NCI-H1092 (cell line): ENCODE measurements at places on chromosomes 3 and 15.

DNA sequence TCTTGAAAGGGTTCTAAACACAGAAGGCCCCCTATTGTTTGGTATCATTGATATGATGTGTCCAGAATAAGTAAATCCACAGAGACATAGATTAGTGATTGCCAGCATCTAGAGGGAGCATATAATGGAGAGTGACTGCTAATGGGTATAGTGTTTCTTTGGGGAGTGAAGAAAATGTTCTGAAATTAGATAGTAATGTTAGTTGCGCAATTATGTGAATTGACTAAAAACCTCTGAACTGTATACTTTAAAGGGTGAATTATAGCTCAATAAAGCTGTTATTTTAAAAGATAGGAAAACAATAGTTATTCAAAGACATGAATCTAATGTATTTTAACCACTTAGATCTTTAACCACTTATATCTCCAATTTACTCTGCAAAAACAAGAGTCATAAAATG is 6.0 kb downstream of the SPICE1 start:
- no peak for DNase-seq

DNA sequence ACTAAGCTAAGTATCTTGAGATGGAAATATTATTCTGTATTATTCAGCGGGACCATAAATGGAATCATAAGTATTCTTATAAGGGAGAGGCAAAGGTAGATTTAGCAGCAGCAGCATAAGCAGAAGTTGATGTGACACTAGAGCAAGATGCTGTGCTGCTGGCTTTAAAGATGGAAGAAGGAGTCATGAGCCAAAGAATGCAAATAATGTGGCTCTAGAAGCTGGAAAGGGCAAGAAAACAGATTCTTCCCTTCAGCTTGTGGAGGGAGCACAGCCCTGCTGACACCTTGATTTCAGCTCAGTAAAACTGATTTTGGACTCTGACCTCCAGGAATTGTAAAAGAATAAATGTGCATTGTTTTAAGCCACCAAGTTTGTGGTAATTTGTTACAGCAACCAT is 144.2 kb upstream of the ANKRD28 start:
- no peak for DNase-seq

DNA sequence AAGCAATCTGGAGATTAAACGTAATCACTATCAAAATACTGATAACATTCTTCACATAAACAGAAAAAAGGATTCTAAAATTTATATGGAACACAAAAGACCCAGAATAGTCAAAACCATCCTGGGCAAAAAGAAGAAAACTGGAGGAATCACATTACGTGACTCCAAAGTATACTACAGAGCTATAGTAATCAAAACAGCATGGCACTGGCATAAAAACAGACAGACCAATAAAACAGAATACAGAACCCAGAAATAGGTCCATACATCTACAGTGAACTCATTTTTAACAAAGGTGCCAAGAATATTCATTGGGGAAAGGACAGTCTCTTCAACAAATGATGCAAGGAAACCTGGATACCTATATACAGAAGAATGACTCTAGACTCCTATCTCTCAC is 621.9 kb upstream of the CCDC54 start:
- no peak for DNase-seq

DNA sequence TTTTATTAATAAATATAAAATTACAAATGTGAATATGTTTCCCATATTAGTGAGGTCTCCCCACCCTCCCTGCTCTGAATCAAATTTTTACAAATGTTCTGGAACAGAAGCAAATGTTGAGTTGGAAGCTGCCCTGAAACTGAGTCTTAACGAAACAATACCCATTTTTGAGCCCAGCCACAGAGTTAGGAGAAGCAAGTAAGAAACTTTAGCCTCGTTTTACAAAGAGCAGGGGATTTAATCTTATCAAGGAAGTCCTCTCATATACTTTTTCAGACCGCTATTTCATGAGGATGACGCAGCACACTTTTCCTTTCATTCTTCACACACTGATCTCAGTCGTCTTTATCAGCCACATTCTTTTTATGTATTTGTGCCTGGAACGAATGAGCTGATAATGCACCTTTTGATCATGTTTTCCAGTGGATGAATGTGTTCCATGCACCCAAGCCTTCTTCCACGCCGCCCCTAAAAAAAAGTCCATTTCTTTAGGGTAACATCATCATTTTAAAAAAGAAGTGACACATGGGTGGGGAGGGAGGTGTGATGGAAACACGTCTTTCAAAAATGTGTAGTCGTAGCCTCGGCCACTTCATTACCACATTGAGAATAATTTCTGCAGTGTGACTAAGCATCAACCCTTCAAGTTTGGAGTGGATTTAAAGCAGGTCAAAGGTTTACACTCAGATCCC is 48.1 kb downstream of the SETMAR start:
- DNase-seq, result no peak

DNA sequence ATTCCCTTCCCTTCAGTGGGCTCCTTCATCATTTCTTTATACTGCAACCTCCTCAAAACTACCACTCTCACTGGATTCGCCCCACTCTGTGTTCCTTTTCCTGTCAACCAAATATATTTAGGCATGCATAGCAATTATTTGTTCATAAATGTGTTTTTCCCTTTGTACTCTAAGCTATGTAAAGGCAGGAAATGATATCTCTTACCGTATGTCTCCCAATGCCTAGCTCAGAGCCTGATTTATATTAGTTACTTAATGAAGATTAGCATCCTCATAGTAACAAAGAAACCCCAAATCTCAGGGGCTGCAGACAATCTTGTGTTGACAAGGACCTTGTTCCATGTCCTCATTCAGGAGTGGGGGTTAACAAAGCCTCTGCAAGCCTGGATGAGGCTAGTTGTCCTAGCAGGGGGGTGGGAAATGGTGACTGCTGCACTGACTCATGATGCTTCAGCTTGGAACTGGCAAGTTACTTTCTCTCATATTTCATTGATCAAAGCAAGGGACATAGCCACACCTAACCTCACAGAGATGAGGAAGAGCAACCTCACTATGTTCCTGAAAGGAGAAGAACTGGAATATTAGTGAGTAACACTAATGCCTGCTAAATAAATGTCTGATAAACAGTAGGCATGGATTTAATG is 15.2 kb downstream of the PHLDB2 start:
- DNase-seq, result no peak

GRCh38 chr3:34078418-34078817 is 280.0 kb downstream of the PDCD6IP start:
- no peak for DNase-seq

DNA sequence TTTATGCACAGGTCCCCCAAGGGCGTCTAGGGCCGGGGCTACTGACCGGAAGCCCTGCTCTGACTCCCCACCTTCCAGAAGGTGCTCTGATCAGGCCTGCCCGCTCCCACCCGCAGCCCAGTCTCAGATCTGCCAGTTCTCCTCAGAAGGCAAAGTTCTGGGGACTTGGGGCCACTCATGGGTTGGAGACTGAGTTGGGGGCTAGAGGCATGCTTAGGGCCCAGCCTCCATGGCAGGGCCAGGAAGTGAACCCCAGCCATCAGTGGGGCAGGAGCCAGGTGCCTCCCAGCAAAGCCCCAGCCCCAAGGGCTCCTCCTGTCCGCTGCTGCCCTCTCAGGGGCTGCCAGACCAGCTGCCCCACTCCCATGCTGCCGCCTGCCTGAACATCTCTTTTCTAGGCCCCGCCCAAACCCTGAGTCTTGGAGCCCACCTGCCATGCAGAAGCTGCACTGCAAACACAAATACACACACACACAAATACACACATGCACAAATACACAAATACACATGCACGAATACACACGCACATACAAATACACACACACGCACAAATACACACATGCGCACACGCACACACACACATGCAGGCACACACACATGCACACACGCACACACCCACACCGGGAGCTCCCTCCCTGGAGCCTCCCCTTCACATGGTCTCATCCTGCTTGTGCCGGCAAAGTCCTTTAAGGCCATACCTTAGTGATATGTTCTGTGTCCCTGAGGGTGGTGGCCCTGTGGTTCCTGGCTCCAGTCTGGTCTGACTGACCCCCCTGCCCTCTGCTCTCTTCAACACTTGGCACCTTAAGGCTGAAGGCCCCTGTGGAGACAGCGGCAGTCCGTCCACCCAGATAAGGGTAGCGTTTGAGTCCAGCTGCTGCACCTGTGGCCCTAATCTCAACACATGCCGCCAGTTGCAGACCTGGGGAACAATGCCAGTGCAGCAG is 59.2 kb upstream of the KLF13 start:
- DNase-seq, result no peak

- DNase-seq, result no peak
These were observed 368.1 kb upstream of the SEMA6D start for GRCh38 chr15:47349179-47349578.

- no peak for DNase-seq
These were observed 51.0 kb downstream of the ZDHHC19 start for GRCh38 chr3:196159952-196160804.

GRCh38 chr3:148068466-148068865 is 629.2 kb upstream of the AGTR1 start:
- DNase-seq, result no peak

- DNase-seq, result no peak
These were observed 45.9 kb downstream of the DAPK2 start for GRCh38 chr15:64000183-64000951.

DNA sequence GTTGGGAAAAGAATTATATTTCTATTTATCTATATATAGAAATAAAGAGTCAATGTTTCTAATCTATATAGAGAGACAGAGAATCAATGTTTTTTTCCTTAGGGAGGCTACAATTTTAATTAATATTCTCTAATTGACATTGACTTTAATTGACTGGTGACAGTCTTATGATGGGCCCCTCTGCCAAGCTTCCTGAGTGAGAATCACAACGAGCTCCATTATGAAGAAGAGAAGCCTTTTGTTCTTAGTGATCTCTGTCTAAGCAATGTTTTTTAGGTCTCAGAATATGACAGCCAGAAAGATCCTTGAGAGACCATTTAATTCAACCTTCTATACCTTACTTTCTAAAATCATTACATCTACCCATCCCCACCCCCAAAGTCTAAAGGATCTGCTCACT is 70.9 kb downstream of the IGSF11 start:
- DNase-seq, result no peak

- no peak for DNase-seq
These were observed 16.5 kb downstream of the SEMA3G start for GRCh38 chr3:52428151-52429005.

- DNase-seq, result no peak
These were observed 99.2 kb downstream of the GOLIM4 start for GRCh38 chr3:167996514-167996913.

DNA sequence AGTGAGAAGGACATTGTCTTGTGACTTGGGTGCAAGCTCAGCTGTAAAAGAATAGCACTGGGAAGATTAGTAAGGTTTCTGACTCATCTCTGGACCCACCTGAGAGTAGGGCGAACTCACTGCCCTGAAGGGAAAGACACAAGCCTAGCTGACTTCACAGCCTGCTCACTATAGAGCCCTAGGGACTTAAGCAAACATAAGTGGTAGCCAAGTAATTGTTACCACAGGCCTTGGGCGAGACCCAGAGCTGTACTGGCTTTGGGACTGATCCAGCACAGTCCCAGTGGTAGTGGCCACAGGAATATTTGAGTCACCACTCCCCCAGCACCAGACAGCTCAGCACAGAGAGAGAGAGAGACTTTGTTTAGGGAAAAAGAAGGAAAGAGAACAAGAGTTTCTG is 429.9 kb downstream of the TBL1XR1 start:
- DNase-seq, result no peak

GRCh38 chr3:4719046-4719501 is 225.9 kb downstream of the ITPR1 start:
- no peak for DNase-seq

DNA sequence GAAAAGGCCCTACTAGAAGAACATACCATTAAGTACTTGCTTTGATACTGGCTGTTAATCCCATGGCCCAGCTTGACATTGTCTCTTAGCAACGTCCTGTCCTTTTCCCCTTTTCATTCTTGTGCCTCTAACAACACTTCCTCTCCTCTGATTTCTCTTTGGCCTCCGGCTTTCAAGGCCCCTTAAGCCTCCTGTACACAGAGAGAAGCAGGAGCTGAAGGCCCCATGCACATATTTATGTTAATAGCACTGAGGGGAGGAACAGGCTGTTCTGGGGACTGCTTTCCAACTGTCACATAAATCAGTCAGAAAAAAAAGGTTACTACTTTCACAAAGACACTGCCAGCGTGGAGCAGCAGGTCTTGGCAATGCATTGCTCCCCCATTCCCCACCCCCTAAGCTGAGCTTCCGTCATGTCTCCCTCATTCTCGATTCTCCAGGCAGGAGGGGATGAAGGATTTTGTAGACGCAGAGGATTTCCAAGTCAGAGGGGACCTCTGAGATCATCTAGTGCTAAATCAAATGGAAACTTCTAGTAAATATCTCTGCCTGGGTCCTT is 257.4 kb upstream of the ADAMTS9 start:
- no peak for DNase-seq

DNA sequence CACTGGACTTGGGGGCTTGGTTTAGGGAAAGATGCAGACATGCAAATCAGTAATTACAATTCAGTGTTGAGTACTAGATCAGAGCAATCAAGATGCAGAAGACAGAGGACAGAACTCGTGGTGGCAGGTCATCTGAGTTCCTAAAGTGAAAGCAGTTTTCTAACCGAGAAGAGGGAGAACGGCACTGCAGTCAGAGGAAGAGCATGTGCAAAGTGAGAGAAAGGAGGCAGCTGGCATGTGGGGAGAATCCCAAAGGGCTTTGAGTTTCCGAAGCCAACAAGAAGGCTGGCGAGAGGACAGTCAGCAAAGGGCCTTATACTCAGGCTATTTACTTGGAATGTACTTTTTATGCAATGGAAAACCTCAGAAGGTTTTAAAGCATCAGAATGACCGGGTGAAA is 87.0 kb downstream of the ANP32A start:
- no peak for DNase-seq

DNA sequence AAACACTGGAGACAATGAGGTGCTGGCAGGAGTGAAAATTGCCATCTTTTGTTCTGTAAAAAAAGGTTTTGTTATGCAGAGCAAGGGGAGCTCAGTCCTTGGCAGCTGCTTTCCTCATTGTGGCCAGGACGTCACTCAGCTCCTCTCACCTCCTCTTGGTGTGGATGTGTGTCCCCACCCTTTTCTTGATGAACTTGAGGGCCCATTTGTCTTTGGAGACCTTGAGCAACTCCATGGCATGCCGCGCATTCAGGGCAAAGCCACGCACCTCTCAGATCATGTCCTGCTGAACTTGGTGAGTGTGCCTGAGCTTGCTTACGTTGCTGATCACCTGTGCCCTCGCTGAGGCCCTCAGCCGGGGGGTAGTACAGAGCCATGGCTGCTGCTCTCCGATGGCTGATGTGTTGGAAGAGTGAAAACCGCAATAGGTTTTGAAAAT is 24.5 kb upstream of the BDH1 start:
- no peak for DNase-seq

DNA sequence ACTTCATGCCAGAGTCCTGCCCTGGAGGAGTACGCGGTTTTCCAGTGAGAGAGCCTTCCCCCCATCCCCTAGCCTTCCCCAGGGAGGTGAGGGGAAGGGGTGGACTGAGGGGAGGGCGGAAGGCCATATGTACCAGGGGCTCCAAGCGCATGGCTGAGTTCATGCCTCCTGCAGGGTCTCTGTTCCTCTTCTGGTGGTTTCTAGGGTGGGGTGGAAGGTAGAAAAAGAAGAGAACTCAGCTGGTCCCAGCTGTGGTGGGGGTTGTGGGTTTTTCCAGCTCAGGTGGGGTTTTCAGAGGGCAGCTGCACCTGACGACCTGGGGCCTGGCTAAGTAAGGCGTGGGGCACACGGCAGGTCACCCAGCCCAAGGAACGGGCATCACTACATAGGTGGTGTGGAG is 10.7 kb upstream of the IQSEC1 start:
- DNase-seq, result no peak

- DNase-seq, result no peak
These were observed 2.3 kb downstream of the EOGT start for GRCh38 chr3:69011096-69011730.
